ENCODE measurements at places on chromosomes 2 and 18. TPM values are rescaled to one million over a fixed set of nuclear protein-coding genes. Genes with fewer than 3 reads are reported as not detected.

The ZNF396 gene
- 1.5 TPM for total RNA-seq

The SLC35G4 gene
- total RNA-seq = not detected

The FZD7 gene
- 25.5 TPM for total RNA-seq

The ASPRV1 gene
- total RNA-seq = 0.94 TPM

The LRRTM1 gene
- 0.29 TPM for total RNA-seq

The CFAP65 gene
- not detected for total RNA-seq

The ABCG5 gene
- total RNA-seq = not detected

The UGT1A4 gene
- total RNA-seq = not detected

The POTEJ gene
- not detected for total RNA-seq

The ACMSD gene
- not detected for total RNA-seq
